SK-N-DZ (cell line): ENCODE measurements at places on chromosomes 5 and 9.

DNA sequence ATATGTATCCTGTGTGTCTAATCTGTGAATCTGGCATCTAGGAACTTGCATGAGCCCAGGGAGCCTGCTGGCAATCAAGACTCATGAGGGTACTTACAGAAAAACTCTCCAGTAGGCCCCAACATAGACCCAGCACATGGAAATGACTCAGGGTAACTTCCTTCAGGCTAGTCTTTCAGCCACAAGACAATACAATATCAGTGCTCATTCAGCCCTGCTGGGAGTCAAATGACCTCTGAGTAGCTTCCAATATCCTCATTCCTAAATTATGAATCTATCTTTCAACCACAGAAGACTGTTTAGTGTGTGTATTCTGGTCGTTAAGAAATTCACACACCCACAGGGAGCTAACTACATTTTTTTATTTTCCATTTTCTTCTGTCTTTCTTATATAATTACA is 1273.0 kb downstream of the EFNA5 start:
- DNase-seq = no peak

DNA sequence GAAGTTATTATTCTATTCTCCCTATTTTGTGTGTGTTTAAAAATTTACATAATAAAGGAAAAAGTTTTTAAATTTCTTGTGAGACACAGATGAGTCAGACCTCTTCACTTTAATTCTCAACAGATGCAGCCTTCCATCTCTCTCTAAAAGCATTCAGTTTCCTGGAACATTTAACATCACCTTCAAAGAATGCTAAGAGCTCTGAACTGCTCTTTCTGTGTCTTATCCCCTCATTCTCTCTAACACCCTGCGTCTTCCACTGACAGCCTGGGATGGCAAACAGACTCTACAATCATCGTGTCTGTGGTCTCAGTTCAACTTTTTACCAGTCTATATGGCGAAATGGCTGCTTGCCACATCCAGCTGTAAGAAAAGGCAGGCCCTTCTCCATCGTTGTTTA is 173.0 kb downstream of the HINT1 start:
- DNase-seq = no peak

GRCh38 chr5:167753725-167754490 is 537.5 kb upstream of the WWC1 start:
- DNase-seq = no peak

DNA sequence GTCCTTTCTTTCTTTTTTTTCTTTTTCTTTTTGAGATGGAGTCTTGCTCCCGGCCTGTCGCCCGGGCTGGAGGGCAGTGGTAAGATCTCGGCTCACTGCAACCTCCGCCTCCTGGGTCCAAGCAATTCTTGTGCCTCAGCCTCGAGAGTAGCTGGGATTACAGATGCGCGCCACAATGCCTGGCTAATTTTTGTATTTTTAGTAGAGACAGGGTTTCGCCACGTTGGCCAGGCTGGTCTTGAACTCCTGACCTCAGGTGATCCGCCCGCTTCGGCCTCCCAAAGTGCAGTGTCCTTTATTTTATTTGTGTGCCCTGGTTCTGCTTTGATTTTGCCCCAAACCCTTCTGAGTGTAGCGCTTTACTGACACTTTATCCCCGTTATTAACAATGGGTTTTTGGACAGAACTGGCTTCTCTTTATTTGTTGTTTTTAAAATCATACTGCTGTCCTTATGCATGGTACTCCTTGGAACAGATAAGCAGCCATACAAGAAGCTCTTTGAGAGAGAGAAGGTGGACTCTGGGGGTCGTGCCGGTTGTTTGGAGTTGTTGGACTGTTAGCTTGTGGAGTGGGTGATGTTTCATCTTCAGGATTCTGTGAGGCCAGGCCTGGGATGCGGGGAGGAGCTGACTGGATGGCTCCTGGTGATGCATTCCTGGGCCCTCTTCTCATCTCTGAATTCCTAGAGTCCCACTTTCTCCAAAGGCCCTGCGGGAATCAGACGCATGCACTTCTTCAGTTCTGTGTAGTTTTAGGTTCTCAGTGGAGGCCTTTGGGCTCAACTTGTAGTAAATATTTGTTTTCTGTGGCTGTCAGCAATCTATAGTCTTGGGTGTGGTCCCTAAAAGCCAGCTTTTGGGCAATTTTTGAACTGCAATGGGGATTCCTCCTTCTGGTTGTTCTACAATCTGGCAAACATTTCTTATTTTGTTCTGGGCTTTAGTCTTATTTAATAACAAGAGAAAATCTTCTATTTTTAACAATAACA is 47.8 kb downstream of the PTTG1 start:
- no peak for DNase-seq

DNA sequence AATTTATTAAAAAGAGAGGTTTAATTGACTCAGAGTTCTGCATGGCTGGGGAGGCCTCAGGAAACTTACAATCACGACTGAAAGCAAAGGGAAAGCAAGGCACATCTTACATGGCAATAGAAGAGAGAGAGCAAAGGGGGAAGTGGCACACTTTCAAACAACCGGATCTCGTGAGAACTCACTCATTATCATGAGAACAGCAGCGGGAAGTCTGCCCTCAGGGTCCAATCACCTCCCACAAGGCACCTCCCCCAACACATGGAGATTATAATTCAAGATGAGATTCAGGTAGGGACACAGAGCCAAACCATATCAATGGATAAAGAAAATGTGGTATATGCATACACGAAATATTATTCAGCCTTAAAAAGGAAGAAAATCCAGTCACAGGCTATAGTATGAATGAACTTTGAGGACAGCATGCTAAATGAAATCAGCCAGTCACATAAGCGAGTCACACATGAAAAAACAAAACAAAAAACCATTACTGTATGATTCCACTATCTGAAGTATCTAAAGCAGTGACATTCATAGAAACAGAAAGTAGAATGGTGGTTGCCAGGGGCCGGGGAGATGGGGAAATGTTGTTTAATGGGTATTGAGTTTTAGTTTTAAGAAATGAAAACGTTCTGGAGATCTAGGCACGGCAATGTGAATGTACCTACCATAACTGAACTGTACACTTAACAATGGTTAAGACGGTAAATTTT is 83.4 kb upstream of the PCA3 start:
- no peak for DNase-seq

DNA sequence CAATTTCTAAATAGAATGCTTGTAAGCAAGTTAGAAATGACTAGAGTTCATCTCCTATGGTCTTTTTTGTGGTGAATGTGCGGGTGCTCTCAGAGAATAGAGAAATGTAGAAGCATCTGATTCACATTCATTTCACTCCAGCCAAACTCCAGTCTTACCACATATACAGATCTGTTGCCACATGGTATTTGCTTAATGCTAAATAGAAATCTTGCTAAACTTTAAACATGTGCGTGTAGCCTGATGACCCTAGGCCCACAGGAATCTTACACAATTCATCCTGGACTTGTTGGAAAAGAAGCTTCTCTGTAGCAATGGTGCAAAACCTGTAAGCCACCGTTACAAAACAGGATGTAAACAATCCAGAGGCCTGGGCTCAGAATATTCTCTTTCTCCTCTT is 135.2 kb downstream of the PCSK1 start:
- no peak for DNase-seq

GRCh38 chr5:148972396-148972795 is 90.5 kb downstream of the SH3TC2 start:
- DNase-seq = no peak

GRCh38 chr9:87119328-87119881 is 172.1 kb upstream of the GAS1 start:
- DNase-seq = peak; percentile 69

DNA sequence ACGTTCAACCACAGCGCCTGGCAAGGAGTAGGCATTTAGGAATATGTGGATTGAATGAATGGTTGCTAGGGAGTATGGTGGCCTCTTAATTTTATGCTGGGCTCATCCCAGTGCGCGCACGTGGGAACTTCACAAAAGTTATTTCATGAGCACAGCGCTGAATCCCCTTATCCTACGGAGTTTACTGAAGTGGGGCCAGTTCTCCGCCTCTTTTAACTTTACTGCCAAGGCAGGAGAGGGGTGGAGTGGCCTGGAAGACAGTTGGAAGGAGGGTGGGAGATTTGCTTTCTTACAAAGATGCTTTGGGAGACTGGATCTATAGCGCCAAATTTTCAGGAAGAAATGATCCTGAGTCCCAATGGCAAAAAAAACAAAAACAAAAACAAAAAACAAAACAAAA is 326.5 kb downstream of the SH3GL2 start:
- no peak for DNase-seq

DNA sequence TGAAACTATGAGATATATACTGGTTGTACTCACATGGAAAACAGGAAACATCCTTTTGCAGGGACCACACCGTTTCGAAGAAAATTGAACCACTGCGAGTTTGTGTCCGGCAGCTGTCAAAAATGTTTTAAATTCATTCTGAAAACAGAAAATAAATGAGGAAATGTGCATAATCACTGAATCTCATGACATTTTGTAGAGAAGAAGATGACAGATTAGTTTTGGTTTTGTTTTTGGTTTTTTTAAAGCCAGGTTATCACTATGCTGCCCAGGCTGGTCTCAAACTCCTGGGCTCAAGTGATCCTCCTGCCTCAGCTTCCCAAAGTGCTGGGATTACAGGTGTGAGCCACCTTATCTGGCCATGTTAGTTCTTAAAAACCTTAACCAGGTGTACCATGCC is 3.5 kb downstream of the TXNDC8 start:
- DNase-seq = no peak

DNA sequence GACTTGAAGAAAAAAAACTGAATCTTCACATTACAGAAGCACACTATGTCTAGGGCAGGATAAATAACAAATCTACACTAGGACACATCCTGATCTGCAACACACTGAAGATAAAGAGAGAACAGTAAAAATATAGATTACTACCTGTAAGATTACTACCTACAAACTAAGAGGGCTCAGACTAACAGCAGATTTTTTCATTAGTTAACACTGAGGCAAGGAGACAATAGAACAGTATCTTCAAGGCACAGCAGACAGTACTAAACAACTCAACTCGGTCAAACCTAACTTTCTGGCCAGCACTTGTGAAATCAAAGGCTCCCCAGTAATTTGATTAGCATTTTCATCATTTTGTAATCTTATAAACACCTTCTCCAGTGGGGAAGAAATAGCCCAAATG is 46.5 kb downstream of the TEX10 start:
- no peak for DNase-seq

GRCh38 chr9:100206899-100207298 is 107.9 kb downstream of the INVS start:
- no peak for DNase-seq

DNA sequence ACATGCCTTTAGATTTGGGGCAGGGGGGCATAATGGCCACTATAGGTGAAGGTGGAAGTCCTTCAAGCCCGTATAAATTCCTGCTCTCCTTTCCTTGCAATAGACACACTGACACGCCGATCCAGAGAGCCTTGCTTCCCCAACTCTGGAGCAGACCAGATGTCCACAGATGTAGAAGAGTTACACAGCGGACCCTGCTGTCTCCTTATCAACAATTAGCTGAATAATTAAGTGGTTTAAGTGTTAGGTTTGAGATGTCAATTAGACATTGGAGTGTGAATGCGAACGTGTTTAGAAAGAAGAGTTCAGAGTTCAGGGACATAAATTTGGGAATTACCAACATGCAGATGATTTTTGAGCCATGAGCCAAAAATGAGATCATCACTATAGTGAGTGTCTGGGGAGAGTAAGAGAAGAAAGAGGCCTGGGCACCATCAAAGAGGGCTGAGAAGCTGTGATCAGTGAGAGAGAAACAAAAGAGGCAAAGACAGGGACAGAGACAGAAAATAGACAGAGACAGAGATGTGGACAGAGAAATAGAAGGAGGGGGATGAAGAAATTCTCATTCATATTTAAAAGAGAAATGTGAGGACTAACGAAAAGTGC is 734.4 kb upstream of the ADAMTS16 start:
- DNase-seq = no peak

DNA sequence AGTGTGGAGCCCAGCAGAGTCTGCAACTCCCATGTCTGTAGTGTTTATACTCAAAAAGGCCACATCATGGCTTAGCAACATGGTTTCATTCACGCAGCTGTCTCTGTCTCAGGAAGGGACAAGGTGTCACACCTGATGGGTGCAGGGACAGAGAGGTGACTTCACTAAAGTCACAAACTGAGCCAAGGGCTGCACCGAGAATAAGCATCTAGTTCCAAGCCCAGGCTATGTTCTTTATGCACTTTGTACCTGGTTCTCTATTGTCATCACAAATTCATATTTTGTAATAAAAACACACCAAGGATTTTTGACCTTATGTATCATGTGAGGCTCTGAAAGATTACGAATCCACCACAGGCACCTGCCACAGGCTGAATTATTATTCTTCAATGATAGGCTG is 64.9 kb upstream of the STK32A start:
- DNase-seq = no peak

GRCh38 chr5:36790847-36791246 is 85.7 kb upstream of the NIPBL start:
- DNase-seq = no peak

GRCh38 chr9:81417299-81417675 is 272.1 kb downstream of the TLE1 start:
- DNase-seq = no peak

- peak; percentile 87 for DNase-seq
Observed at GRCh38 chr5:181188700-181189362, 16.2 kb downstream of the TRIM7 start.

GRCh38 chr5:42337143-42337542 is 86.1 kb upstream of the GHR start:
- DNase-seq = no peak

- no peak for DNase-seq
Observed at GRCh38 chr9:117887383-117887782, 183.2 kb downstream of the TLR4 start.

DNA sequence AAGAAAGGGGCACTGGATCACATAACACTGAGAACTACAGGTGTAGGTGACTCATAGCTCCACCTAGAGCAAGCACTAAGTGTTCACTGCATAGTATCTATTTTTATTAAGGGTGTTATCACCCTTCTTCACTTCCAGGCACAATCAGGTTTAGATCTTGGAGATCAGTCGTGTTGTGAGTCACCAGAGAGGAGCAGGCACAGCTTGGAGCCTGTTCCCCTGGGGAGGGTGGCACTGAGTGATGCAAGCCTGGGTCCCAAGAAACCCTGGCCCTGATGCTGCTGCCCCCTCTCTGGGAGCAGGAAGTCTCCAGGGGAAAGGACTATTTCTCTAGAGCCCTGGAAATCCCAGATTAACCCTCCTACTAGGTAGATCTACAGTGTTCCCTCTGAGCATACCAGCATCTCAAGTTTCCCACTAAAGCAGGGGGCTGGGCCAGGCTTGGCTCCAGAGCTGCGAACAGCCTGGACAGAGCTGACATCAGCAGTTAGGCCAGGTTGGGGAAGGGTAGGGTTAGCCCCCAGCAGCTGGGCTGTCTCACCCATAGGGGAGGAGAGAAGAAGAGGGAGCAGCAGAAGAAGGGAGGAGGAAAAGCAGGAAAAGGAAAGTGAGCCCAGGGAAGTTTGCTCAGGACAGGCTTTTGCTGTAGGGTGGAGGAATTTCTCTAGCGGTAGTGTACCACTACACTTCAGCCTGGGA is 28.1 kb upstream of the SPINK4 start:
- no peak for DNase-seq

- no peak for DNase-seq
Observed at GRCh38 chr5:62494772-62495171, 82.2 kb downstream of the IPO11 start.

- DNase-seq = no peak
Observed at GRCh38 chr9:114097613-114098020, 1.5 kb downstream of the KIF12 start.
